Activated naive CD4-positive, alpha-beta T cell treated with anti-CD3 and anti-CD28 coated beads, Interleukin-2, amount 50 U/mL, for 16 hours (primary cell): ENCODE measurements at places on chromosomes 1 and 21.
A peak's percentile ranks its signal among the peaks of the same experiment; 100 is the strongest.

- DNase-seq = no peak
These were observed 13.9 kb downstream of the PALMD start for GRCh38 chr1:99659755-99660210.

- DNase-seq = no peak
These were observed 42.1 kb downstream of the ARHGEF10L start for GRCh38 chr1:17581389-17582123.

DNA sequence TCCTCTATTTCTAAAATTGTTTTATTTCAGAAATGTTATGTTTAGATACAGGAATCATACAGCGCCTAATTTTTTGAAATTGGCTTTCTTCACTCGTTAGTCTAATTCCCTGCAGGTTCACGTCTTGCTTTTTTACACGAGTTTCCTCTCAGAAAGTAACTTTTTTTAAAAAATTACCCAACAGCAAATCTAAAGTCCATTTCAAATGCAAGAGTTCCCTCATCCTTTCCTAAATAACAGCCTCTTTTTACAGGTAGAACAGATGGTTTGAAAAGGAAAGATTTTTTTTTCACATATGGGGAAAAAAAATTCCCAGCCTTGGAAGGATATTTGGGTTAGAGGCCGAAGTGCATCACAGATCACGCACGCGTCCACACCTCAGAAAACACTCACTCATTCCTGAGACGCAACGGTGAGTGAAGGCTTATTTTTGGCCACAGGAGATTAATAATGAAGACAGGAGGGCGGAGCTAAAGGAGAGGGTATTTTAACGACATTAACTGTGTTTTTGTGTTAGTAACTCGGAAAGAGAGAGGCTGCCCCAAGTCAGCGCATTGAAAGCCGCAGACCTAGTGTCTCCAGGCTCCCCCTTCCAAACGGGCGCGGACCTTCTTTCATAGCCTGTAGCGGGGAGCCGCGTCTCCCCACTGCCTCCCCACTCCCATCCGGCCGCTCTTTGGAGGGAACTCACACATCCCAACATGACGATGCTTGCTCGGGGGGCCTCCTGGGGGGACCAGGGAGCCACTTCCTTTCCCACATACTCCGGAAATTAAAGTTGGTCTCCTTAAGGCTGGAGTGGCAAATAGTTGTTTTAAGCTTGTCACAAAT is 969 bp upstream of the RIPK4 start:
- no peak for DNase-seq

DNA sequence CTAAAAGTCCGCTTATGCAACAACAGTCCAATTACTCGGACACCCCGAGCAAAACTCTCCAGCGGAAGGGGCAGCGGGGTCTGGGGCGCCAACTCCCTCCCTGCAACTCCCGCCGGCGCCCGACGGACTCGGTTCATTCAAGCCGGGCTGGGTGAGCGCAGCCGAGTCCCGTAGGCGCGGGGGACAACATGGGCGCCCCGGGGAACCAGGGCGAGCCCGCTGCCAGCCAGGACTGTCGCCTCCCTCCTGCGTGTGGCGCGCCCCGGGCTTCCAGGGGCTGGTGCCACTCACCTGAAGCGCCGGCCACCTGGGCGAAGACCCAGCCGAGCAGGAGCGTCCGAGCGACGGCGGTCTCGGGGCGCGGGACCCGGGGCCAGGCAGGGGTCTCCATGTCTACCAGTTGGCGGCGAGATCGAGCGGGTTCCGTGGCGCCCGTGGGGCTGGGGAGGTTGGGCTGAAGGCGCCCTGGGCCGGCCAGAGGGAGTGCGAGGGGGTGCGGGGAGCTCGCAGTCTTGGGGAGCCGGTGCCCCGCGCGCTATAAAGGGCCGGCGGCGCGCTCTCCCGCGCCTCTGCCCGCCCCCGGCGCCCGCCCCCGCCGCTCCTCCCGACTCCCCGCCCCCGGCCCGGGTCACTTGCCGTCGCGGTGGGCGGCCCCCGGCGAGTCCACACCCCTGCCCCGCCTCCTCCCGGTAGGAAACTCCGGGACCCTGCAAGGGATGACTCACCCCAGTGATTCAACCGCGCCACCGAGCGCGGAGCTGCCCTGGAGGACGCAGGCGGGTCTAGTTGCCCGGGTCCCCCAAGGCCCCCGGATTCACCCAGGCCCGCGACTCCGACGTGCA is at the start of gene F3:
F3 (minus strand) TSS at position 514 of the 842 bp plus-strand sequence; CDS start at position 391, 123 bp downstream.
- peak; percentile 76 for DNase-seq

DNA sequence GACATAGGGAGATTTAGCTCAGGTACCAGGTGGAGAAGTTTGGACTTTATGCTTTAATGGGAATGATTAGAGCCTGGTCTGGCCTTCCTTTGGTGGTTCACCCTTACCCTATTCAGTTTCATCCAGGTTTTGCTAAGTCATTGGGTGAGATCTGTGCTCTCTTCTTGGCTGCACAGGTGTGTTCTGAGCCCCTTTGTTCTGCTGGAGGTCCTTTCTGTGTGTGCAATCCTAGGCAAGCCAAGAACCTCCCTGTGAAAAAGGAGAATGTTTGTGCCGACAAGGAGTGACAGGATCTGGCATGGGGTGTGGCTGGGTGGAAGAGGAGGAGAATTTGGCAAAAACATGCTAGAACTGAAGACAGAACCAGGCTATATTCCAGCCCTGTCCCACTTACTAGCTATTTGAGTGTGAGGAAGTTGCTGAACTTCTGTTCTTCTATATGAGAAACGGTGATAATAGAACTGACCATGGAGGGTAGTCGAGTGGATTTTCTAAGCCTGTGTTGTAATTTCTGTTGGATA is 4.6 kb downstream of the GSTM5 start:
- no peak for DNase-seq

GRCh38 chr1:167126317-167126716 is 32.4 kb downstream of the STYXL2 start:
- no peak for DNase-seq

DNA sequence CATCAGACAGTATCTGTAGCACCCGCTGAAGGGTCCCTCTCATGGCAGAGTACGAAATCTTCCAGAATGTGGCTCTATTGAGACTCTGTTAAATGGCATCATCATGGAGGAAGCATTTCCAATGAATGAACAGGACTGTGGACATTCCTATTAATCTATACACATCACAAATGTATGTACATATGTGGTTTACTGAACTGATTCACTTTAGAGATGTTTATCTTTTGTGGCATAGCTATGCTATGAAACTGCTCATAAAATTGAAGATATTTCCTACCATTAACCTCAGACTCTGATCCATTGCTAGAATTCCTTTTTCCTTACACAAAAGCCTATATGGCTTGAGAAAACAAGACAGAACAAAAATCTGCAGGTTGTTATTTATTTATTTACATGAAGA is 259.6 kb upstream of the RRP15 start:
- no peak for DNase-seq

DNA sequence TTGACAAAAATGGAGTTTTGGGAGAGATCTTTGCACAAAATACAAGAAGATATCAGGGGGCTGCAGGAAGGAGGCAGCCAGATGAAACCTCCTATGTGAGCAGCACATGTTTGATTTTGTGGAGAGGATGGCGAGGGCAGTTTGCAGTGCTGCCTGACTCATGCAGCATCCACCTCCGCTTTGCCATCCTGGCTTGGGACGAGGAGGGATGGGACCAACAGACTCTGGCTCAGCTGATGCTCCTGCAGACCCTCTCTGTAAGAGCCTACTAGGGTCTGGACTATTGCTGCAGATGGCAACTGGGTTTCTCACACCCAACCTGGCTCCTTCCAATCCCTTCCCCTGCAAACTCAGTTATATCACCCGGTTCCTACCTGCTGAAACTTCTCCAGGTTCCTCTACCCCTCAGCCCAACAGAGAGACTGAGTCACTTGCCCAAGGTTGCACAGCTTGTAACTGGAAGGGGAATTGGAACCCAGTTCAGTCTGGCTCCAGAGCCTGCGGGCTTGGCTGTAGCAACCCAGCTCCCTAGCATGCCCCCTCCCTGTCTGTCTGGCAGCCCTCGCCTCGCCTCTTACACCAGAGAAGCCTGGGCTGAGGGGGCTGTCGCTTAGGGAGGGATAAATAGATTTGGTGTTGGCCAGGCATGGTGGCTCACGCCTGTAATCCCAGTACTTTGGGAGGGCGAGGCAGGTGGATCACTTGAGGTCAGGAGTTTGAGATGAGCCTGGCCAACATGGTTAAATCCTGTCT is 205.8 kb downstream of the PTPRU start:
- DNase-seq = no peak
